ENCODE measurements at places on chromosomes 5 and 9.

GRCh38 chr9:127130235-127130634, 7.8 kb upstream of the ANGPTL2 start:
- DNase-seq = no peak

GRCh38 chr5:177334155-177334551, 17.3 kb downstream of the LMAN2 start:
- no peak for DNase-seq

- no peak for DNase-seq
Measured at GRCh38 chr5:174344335-174344734, 298.8 kb downstream of the NSG2 start.

DNA sequence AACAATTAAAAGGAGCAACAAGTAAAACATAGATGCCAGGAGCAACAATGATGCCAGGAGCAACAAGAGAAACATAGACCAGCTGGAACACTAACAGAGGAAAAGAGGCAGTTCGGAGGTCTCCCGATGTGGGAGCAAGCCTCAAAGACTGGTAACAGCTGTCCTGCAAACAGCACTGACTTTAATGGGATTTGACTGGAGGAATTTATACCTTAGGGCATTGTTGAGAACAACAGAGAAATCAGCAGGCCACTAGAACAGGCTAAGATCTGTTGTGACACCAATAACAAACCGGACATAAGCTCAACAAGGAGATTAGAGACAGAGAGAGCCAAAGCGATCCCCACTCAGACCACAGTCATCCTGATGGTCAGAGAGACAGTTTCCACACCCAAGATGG, 11.8 kb upstream of the SYK start:
- no peak for DNase-seq

GRCh38 chr5:140672455-140673186, 755 bp downstream of the DND1 start:
- no peak for DNase-seq

DNA sequence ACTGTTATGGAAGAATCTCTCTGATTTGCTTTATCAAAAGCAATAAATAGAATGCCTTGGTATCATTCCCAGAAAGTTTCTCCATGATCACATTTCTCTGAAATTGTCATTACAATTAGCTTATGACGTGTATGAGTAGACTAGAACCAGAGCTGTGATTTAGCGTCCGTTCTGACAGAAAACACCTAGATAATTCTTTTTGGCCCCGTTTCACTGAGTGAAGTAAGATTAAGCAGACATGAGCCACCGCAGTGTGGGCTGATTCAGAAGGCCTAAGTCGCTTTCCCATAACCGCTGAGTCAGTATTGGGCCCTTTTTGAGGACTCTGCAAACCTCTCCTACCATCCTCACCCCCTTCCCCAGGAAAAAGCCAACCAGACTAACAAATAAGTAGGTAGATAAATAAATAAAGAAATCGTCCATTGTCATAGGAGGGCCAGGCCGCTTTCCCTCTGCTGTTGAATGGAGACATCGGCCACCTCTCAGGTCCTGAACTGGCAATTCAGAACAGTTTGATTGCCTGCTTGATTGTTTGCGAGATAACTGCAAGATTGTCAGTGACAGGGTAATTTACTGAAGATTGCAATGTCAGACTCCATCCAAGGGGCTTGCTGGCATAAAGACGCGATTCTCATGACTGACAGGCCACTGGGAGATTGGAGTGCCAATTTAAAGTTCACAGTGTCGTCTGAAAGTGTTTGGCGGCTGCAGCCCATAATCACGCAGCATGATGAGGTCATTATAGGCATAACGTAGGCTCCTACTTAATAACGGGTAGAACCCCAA, 105.0 kb upstream of the WWC1 start:
- DNase-seq = no peak

DNA sequence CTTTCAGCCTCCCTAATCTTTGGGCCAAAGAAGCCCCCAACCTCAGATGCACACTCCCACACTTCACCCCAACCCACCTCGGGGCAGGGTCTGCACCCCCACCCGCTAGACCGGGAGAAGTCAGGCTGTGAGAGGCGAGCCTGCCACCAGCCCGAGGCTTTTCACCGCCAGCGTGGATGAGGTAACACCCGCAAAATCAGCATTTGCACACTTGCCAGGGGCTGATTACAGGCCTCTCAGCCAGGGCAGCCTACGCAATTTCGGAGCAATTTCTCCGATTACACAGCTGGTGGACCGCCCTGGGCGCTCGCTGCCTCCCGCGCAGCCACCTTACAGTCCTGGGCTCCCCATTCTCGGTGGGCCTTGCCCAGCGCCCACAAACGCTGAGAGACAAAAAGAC, 68.5 kb downstream of the FOXD1 start:
- DNase-seq = no peak

- no peak for DNase-seq
Measured at GRCh38 chr9:80485420-80486250, 913.9 kb downstream of the TLE4 start.

- DNase-seq = no peak
Measured at GRCh38 chr9:82580921-82581320, 482.0 kb downstream of the RASEF start.

GRCh38 chr9:123383512-123384170, 27.6 kb downstream of the CRB2 start:
- no peak for DNase-seq
